Astrocyte (in vitro differentiated cells and primary cell): ENCODE measurements at places on chromosomes 1 and 21. TPM values are rescaled to one million over a fixed set of nuclear protein-coding genes. Genes with fewer than 3 reads are reported as not detected.

DNA sequence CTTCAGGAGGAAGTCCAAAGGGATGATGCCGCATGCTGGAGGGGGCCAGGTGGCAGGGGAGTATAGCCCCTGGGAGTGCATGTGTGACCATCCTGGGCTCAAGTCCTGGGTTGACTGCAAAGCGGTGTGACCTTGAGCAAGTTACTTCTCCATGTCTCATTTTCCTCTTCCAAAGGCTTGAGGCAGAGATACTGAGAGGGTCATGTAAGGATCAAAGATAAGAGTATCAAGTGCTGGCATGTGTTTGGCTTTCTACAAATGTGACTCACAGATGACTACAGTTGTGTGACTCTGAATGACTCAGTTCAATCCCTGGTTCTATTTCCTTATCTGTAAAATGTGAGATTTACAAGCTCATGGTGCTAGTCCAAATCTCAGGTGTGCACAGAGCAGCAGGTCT lies 26.1 kb downstream of the PROK1 start:
- H3K27me3 ChIP-seq = peaks cover 11% of the 10 kb centered on the region
- no peaks in the 10 kb centered on the region for H3K36me3 ChIP-seq
- no peak overlapping the region for H3K4me3 ChIP-seq
- peak; percentile 76 for DNase-seq
- no peak overlapping the region for H3K27ac ChIP-seq
- peaks cover 9% of the 10 kb centered on the region for H3K4me1 ChIP-seq

DNA sequence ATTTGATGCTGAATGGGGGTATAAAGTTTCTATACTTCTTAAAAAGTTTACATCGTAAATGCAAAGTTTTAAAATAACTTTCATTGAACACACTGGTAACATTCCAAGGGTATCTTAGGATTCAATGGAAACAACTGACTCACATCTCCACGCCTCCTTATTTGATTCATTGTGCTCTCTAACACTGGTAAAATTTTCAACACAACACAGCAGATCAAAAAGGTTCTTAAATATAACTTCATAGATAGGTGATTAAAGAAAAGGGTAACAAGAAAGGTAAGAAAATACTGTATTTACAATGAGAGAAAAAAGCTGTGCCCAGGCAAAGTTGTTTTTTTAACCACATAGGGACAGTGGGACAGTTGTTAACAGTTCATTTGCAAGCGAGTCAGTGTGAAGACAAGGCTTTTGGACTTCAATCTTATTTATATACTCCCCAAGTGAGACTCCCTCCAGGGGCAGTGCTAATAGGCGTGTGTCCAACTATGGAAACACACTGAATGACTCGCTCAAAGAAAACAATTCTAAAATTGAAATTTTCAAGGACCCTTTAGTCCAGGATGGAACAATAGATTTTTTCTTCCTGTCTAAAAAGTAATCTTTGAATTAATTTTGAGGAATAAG lies 140.5 kb downstream of the TIAM1 start:
- H3K4me3 ChIP-seq = no peak overlapping the region
- no peaks in the 10 kb centered on the region for H3K27me3 ChIP-seq
- H3K36me3 ChIP-seq = no peaks in the 10 kb centered on the region
- H3K4me1 ChIP-seq = peaks cover 19% of the 10 kb centered on the region
- DNase-seq = peak; percentile 45
- peak overlapping the region; percentile 29 for H3K27ac ChIP-seq

GRCh38 chr1:6098303-6099215 lies 52.9 kb downstream of the KCNAB2 start:
- H3K27ac ChIP-seq = no peak overlapping the region
- DNase-seq = no peak
- H3K4me3 ChIP-seq = no peak overlapping the region
- no peaks in the 10 kb centered on the region for H3K36me3 ChIP-seq
- H3K4me1 ChIP-seq = no peaks in the 10 kb centered on the region
- no peaks in the 10 kb centered on the region for H3K27me3 ChIP-seq

GRCh38 chr1:191034132-191034531 lies 556.5 kb upstream of the BRINP3 start:
- no peak overlapping the region for H3K4me3 ChIP-seq
- no peak for DNase-seq
- no peak overlapping the region for H3K27ac ChIP-seq
- H3K36me3 ChIP-seq = no peaks in the 10 kb centered on the region
- no peaks in the 10 kb centered on the region for H3K4me1 ChIP-seq

GRCh38 chr21:14875704-14876523 lies 188.9 kb downstream of the NRIP1 start:
- peaks cover 25% of the 10 kb centered on the region for H3K4me1 ChIP-seq
- DNase-seq = no peak
- no peak overlapping the region for H3K4me3 ChIP-seq

DNA sequence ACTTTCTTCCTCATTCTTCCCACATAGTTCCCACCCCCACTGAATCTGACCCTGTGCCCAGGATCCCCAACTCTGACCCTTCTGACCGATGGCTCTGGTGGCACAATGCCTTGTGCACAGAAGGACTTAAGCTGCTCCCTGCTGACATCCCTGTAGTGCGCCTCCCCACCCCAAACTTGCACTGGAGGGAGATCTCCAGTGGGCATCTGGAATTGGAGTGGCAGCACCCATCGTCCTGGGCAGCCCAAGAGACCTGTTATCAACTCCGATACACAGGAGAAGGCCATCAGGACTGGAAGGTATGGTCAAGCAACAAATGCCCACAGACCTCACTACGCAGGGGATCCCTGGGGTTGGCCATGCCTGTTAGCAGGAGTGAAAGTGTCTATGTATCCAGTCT lies 9.0 kb downstream of the MPL start:
- no peak overlapping the region for H3K4me3 ChIP-seq
- no peaks in the 10 kb centered on the region for H3K27me3 ChIP-seq
- no peak for DNase-seq
- no peaks in the 10 kb centered on the region for H3K36me3 ChIP-seq
- peaks cover 17% of the 10 kb centered on the region for H3K4me1 ChIP-seq

DNA sequence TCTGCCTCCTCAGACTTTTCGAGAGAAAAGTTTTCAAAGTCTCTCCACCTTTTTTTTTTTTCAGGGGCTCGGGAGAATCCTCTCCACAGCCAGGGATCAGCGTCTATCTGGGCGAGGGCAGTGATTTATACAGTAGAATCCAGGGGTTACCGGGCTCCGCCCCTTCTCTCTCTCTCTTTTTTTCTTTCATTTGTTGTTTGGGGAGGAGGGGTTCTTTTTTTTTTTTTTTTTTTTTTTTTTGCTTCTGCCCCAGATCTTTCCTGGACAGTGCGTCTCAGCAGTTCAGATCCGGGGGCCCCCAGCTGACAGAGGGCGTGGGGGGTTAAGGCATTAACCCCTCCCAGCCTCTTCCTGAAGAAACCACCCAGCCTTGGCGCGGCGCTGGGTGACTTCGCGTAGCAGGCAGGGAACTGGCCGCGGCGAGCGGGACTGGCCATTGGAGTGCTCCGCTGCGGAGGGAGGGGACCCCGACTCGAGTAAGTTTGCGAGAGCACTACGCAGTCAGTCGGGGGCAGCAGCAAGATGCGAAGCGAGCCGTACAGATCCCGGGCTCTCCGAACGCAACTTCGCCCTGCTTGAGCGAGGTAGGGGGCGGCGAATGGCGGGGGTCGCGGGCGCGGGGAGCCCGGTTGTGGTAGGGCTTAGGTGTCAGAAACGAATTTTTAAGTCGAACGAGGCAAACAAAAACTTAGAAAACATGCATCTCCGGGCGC lies at the start of gene S1PR1:
S1PR1 (plus strand) TSS at position 504 of the 713 bp plus-strand sequence. CDS start 1,966 bp downstream, outside the sequence.
- no peaks in the 10 kb centered on the region for H3K36me3 ChIP-seq
- peaks cover 18% of the 10 kb centered on the region for H3K4me1 ChIP-seq
- peak within 1 kb of the TSS; percentile 36 for H3K27ac ChIP-seq
- peak within 1 kb of the TSS; percentile 70 for H3K4me3 ChIP-seq
- peak; percentile 38 for DNase-seq

DNA sequence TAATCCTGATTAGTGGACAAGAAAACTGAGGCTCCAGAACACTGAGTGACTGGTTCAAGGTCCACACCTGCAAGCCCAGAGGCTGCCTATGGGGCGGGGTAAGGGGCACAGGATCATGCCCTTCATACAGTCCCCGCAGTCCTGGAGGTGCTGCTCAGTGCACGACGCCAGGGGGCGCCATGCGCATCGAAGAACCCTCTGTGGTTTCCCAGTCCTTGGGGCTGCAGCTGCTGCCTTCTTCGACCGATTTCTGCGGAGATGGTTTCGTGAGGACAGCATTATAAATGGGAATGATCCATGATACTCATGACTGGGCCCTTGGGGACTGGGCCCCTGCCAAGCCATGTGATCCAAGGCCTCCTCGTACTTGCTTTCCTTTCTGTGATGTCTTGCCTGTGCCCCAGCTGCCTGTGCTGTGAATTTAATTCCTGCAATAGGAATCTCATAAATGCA lies 37.1 kb upstream of the ARHGEF10L start:
- peak; percentile 64 for DNase-seq
- H3K4me3 ChIP-seq = no peak overlapping the region
- H3K36me3 ChIP-seq = no peaks in the 10 kb centered on the region
- H3K27me3 ChIP-seq = peaks cover 8% of the 10 kb centered on the region
- H3K27ac ChIP-seq = no peak overlapping the region

- no peak overlapping the region for H3K27ac ChIP-seq
- peaks cover 21% of the 10 kb centered on the region for H3K4me1 ChIP-seq
- DNase-seq = no peak
- H3K36me3 ChIP-seq = peaks cover 4% of the 10 kb centered on the region
- no peak overlapping the region for H3K4me3 ChIP-seq
These were observed 111.6 kb upstream of the IFFO2 start for GRCh38 chr1:19067912-19068638.

DNA sequence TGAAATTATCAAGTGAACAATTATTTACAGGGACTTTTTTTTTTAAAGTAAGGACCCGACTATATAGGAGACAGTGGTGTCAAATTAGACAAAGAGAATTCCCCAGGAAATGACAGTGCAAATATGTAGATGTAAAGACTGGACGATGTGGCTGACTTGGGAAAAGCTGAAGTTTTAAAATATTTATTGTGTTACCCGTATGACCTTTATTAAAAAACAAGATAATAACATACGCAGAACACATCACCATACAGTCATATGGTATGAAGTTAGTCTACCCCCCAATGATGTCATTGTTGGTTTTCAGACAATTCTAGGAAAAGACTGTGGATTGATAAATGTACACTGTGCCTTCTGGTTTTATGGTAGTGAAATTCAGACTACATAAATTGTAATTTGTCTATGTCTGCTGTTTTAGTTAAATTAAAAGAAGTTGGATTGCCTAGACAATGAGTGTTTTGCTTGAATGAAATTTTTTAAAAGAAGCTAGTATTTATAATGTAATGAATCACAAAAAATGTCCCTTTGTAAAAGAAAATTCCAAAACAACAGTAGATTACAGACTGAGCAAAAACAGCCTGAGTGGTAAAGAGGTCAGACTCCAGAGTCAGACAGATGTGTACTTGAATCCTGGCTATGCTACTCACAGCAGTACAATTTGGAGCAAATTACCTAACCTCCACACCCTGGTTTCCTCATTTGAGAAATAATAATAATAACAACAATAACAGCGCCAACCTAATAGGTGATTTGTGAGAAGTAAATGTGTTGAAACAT lies 15.5 kb upstream of the PDC start:
- peak overlapping the region; percentile 70 for H3K27ac ChIP-seq
- peak; percentile 82 for DNase-seq
- peaks cover 9% of the 10 kb centered on the region for H3K4me1 ChIP-seq
- H3K36me3 ChIP-seq = no peaks in the 10 kb centered on the region
- H3K4me3 ChIP-seq = no peak overlapping the region

DNA sequence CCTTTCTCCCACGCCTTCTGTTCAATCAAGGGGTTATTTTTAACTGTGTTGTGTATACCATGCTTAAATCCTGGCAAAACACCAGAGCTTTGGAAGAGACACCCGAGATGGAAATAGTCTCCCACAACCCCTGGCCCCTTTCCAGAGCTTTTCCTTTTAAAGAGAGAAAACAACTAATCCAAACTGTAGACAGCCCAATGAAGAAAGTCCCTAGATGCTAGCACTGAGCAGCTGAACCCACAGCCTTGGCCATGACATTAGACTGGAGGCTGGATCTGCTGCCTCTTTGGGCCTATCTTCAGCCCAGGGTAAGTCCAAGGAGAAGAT lies 64.9 kb upstream of the ARTN start:
- no peak overlapping the region for H3K4me3 ChIP-seq
- no peaks in the 10 kb centered on the region for H3K36me3 ChIP-seq
- no peak overlapping the region for H3K27ac ChIP-seq
- H3K27me3 ChIP-seq = no peaks in the 10 kb centered on the region
- DNase-seq = peak; percentile 75

DNA sequence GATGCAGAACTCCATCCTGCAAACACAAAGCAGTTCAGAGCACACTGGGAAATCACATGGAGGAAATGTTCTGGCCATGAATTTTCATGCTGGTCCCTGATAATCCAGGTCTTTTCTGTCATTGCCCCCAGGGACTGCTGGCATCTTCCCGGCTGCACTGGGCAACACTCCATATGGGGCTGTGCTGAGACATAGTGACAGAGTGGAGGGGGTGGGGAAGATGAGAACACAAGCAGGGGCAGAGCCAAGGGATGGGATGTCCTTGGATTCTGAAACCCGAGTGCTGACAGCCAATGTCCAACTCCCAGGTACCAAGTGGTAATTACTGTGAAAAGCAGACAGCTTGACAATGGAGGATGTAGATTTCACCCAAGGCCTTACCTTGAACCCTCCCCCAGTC lies 185.7 kb downstream of the HIVEP3 start:
- no peaks in the 10 kb centered on the region for H3K36me3 ChIP-seq
- H3K27me3 ChIP-seq = no peaks in the 10 kb centered on the region
- no peaks in the 10 kb centered on the region for H3K4me1 ChIP-seq
- no peak for DNase-seq
- H3K27ac ChIP-seq = no peak overlapping the region
- no peak overlapping the region for H3K4me3 ChIP-seq

The TCP10L gene
- total RNA-seq = 0.34 TPM in 1 of 2 replicates, not detected in the other

The FLG2 gene
- not detected in 2 replicates for total RNA-seq

The HTR6 gene
- total RNA-seq = 0.11 TPM in 1 of 2 replicates, not detected in the other

The C1orf87 gene
- not detected in 2 replicates for total RNA-seq

The KRTAP7-1 gene
- total RNA-seq = not detected in 2 replicates

The C1orf185 gene
- total RNA-seq = not detected in 2 replicates
